ENCODE measurements at places on chromosomes 3 and 15.

DNA sequence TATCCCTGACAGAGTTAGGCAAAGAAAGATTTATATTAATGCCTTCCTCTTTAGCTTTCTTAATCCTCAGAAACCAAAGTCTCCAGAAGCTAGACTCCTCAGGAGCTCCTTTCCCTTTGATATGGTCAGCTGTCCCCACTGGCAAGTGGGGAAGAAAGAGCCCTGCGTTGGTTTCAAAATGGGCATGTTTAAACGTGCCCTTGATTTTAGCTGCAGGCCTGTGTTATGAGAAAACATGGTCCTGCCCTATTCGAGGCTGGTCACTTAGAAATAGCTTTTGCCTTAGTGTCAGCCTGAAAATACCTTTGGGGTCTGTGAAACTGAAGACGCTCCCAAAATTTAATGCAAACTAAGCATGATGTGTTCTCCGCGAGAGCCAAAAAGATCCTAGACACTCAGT lies 135.5 kb upstream of the RARB start:
- no peak for DNase-seq
- no peak overlapping the region for H3K4me3 ChIP-seq
- H3K27me3 ChIP-seq, result peaks cover 3% of the 10 kb centered on the region
- H3K27ac ChIP-seq, result no peak overlapping the region
- no peaks in the 10 kb centered on the region for H3K4me1 ChIP-seq

GRCh38 chr3:30471066-30471465 lies 135.3 kb upstream of the TGFBR2 start:
- no peaks in the 10 kb centered on the region for H3K36me3 ChIP-seq
- H3K4me1 ChIP-seq, result no peaks in the 10 kb centered on the region
- no peaks in the 10 kb centered on the region for H3K27me3 ChIP-seq
- H3K27ac ChIP-seq, result no peak overlapping the region
- no peak overlapping the region for H3K4me3 ChIP-seq

GRCh38 chr3:49903451-49904424 lies at the start of gene MST1R:
Gene MST1R (minus strand): TSS chr3:49903873. CDS start chr3:49903609, 264 bp downstream.
- no peak within 1 kb of the TSS for H3K4me3 ChIP-seq
- no peaks in the 10 kb centered on the region for H3K27me3 ChIP-seq
- H3K4me1 ChIP-seq, result peaks cover 14% of the 10 kb centered on the region
- H3K36me3 ChIP-seq, result no peaks in the 10 kb centered on the region
- no peak within 1 kb of the TSS for H3K27ac ChIP-seq

DNA sequence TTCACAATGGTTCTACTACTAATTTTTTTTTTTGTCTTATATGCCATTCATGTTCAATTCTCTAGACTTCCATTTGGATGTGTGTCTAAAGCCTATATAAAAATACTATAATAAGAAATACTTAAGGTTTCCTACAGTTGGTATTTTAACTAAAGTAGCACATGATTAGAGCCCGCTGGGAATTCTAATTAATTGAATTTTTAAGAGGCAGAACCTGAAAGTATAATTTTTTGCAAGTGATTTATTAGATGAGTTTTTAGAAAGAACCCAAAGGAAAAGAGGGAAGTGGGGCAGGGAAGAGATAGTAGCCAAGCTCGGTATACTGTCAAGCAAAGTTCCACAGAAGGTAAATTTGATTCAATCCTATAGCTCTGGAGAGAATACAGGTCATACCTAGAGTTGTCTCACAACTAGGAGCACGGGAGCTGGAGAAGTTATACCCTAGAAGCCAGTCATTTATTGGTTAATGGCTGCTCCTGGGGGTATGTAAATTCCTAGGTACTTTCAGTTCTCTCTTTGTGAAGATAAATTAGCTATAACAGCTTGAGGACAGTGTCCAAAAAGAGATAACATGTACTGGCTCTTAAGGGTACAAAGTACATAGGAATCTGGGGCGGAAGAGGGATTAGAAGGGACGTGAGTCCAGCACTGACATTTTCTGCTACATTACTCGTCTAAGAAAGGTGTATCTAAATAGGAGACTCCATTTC lies 225.6 kb downstream of the CNTN6 start:
- no peak overlapping the region for H3K27ac ChIP-seq
- H3K36me3 ChIP-seq, result no peaks in the 10 kb centered on the region
- DNase-seq, result no peak
- H3K27me3 ChIP-seq, result no peaks in the 10 kb centered on the region

GRCh38 chr15:50876260-50876988 lies 32.1 kb upstream of the AP4E1 start:
- H3K4me3 ChIP-seq, result peak overlapping the region; percentile 19
- no peak overlapping the region for H3K27ac ChIP-seq
- no peak for DNase-seq
- H3K36me3 ChIP-seq, result no peaks in the 10 kb centered on the region
- peaks cover 9% of the 10 kb centered on the region for H3K4me1 ChIP-seq

DNA sequence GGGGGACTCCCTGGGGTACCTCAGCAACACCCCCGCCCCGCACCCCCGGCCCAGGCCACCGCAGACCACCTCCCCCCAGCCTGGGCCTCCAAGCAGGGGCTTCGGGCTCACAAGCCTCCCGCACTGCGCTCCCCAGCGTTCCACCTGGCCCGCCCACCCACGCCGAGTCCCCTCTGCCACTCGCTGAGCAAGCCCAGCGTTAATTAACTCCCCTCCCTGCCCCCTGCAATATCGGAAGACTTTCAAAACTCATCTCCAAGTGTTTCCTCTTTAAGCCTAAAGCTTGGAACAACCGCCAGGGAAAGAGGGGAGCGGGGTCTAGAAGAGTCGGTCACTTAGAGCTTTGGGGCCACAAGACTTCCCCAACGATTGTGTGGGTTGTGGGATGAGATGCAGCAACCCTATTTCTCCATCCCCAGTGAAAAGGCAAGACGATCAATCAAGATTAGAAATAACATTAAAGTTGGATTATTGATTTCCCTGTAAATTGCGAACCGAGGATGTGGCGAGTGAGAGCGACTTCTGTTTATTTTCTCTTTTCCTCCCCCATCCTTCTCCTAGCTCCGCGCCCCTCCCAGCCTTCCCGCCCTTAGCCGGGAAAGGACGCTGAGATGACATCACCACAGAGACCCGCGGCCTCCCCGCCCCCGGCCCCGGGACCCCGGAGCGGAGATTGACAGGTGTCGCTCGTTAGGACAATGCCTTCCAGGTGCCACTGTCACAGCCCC lies 30.2 kb downstream of the NR2F2 start:
- no peaks in the 10 kb centered on the region for H3K36me3 ChIP-seq
- H3K27me3 ChIP-seq, result no peaks in the 10 kb centered on the region
- DNase-seq, result peak; percentile 8
- peak overlapping the region; percentile 72 for H3K4me3 ChIP-seq
- no peak overlapping the region for H3K27ac ChIP-seq

DNA sequence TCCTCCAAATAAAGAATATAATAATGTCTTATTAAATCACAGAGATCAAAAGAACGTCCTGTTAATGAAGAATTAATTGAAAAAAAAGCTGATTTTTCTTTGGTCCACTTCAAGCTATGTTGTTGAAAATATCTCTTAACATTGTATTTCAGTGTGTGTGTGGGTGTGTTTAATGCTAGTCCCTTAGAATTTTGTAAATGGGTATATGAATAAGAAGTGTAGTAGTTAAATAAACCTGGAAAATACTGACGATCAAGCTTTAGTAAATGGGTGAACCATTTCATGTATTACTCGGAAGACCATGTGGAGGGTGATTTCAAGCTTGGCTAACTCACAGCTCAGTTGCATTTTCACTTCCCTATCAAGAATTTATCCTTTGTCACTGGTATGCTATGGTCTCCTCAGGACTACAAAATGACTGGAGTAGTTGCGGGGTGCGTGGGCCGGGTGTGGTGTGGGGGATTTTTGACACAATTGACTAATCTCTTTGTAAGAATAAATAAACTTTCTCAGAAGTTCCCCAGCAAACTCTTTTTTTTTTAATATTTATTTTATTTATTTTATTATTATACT lies 586.4 kb downstream of the GRM7 start:
- no peaks in the 10 kb centered on the region for H3K27me3 ChIP-seq
- H3K27ac ChIP-seq, result no peak overlapping the region
- no peak overlapping the region for H3K4me3 ChIP-seq

GRCh38 chr3:184678317-184679055 lies 33.4 kb downstream of the MAGEF1 start:
- H3K4me3 ChIP-seq, result no peak overlapping the region
- no peaks in the 10 kb centered on the region for H3K4me1 ChIP-seq
- DNase-seq, result no peak
- H3K27me3 ChIP-seq, result no peaks in the 10 kb centered on the region
- no peaks in the 10 kb centered on the region for H3K36me3 ChIP-seq

DNA sequence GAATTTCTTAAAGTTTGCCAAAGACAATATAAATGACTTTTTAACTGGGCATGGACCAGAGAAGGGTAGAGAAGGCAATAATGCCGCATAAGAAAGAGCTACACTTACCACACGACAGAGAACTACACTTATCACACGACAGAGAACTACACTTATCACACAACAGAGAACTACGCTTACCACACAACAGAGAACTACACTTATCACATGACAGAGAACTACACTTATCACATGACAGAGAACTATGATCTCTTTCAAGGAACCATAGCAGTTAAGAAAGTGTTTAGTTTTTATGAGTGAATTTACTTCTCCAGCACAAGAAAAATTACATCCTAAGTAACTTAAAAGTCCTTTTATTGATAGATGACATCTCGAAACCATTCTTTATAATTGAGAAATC lies 32.0 kb downstream of the DCUN1D1 start:
- peaks cover 6% of the 10 kb centered on the region for H3K36me3 ChIP-seq
- DNase-seq, result no peak
- H3K27ac ChIP-seq, result no peak overlapping the region
- H3K4me3 ChIP-seq, result no peak overlapping the region
- no peaks in the 10 kb centered on the region for H3K4me1 ChIP-seq

- no peaks in the 10 kb centered on the region for H3K27me3 ChIP-seq
- no peaks in the 10 kb centered on the region for H3K4me1 ChIP-seq
- H3K27ac ChIP-seq, result no peak overlapping the region
- H3K4me3 ChIP-seq, result no peak overlapping the region
- H3K36me3 ChIP-seq, result no peaks in the 10 kb centered on the region
- no peak for DNase-seq
These were observed 179.8 kb downstream of the MEX3B start for GRCh38 chr15:81865850-81866537.

DNA sequence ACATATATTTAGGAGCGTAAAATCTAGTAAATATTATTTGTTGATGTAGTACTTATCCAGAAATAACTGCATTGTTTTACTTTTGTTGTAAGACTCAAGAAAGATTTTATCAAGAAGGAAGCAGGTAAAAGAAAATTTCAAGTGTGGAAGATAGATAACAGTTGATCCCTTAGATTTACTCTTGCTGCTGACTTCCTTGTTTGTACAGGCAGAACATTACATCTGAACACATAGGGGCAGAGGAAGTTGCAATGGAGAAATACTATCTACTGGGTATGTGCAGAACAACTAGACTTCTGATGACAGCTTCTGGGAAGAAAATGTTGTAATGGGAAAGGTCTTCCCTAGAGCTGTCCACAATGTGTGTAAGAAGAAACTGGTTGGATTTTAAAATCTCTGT lies 350.6 kb downstream of the NLGN1 start:
- no peaks in the 10 kb centered on the region for H3K36me3 ChIP-seq
- H3K4me3 ChIP-seq, result no peak overlapping the region
- peaks cover 77% of the 10 kb centered on the region for H3K4me1 ChIP-seq
- H3K27ac ChIP-seq, result peak overlapping the region; percentile 99
- no peaks in the 10 kb centered on the region for H3K27me3 ChIP-seq

DNA sequence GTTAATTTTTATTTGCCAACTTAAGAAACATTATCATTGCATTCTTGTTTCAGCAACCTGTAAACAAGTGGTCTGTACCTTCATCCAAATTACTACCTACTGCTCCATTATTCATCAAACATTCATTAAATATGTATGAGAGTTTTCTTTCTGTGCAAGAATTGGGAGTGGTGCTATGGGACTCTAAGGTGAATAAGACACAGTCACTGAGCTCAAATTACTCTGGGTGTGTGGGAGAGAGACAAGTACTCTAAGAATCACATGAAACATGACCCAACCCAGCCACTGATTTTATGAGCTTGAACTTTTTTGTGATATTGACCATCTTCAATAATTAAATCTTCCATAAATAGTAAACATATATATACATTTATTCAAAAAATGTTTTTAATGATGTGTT lies 227.2 kb upstream of the TP63 start:
- H3K36me3 ChIP-seq, result no peaks in the 10 kb centered on the region
- H3K27me3 ChIP-seq, result no peaks in the 10 kb centered on the region
- DNase-seq, result no peak
- no peaks in the 10 kb centered on the region for H3K4me1 ChIP-seq

DNA sequence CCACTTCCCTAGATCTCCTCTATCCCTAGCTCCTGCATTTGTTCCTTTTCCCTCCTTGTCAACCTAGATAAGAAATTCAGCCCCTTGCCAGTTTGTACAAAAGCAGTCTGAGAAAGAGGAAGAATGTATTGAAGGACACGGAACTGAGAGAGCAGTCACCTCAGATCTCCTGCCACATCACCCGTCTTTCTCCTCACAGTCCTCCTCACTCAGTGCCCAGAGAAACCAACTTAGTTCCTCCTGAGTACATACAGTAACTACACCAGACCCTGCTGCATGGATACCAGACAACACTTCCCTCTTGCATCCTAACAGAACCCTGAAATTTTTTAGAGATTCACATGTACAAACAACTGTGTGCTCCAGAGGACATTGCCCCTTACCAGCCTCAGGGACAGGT lies 563.6 kb upstream of the ADAMTS9 start:
- H3K4me1 ChIP-seq, result no peaks in the 10 kb centered on the region
- H3K27me3 ChIP-seq, result no peaks in the 10 kb centered on the region
- no peak overlapping the region for H3K27ac ChIP-seq

DNA sequence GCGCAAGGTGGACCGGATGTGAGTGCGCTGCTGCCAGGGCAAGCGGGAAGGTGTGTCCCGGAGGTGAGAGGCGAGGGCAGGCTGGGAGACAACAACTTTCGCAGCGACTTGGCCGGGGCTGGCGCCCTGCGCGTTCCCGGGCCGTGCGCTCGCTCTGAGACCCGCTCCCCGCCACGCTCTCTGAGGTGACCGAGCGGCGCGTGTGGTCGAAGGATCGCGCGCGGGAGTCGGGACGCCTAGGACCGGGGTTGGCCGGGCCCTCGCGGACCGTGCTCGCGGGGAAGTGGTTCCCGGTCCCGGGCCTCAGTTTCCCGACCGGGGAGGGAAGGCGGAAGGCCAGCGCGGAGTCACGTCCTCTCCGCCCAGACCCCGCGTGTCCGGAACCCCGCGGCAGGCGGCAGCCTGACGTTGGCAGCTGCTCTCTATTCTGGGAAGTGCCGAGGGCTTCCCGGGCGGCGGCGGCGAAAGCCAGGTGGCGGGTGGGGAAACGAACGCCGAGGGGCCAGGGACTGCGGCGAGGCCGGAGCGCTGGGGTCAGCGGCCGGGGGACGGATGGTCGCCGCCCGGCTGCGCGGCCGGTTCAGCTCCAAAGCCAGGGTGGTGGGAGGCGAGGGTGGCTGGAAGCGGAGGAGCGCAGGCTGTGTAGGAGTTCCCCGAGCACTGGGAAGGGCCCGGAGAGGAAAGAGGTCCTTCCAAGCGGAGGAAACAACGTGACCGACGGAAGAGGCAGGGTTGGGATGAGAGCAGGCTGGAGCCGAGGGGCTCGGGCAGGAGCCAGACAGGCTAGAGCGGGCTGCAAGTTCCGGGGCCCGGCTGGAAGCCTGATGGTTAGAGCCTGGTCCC lies 1.0 kb upstream of the IGF2BP2 start:
- peak; percentile 40 for DNase-seq
- peak overlapping the region; percentile 2 for H3K4me3 ChIP-seq
- H3K36me3 ChIP-seq, result no peaks in the 10 kb centered on the region
- H3K4me1 ChIP-seq, result peaks cover 20% of the 10 kb centered on the region

Data from endothelial cell of umbilical vein (primary cell).